Kidney epithelial cell (primary cell): ENCODE measurements at places on chromosomes 6 and 20.

- no peak for DNase-seq
These were observed 15.8 kb upstream of the THBS2 start for GRCh38 chr6:169269180-169270076.

GRCh38 chr6:26330859-26331217 lies 34.2 kb upstream of the BTN3A2 start:
- no peak for DNase-seq

DNA sequence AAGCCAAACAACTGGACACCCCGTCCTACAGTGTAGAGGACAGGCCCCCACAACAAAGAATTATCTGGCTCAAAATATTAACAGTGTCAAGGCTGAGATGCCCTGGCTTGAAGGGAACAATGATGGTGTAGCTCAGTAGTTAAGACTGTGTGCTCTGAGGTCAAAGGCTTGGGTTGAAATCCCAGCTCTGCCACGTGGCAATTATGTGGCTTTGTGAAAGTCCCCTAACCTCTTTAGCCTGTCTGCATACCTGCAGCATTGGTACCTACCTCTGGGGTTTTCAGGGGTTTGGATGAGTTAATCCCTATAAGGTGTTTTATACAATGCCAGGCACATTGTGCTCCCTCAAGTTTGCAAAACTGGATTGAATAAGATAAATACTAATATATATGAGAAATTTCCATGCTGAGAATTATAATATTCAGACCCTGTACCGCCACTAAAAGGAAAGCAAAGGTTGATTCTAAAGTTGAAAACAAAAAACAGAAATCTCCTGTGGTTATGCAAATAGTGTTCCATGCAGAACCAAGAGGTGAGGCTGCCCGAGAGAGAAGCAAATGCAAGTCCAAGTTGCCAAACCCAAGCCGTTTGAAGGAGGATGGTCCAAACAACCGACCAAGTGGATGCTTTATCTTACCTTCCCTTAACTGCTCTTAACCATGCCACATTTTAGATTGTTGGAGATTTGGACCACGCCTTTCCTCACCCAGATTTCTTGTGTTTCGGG lies 199.8 kb downstream of the NFATC2 start:
- no peak for DNase-seq

- DNase-seq, result no peak
These were observed 13.1 kb upstream of the BCAS1 start for GRCh38 chr20:54083459-54083858.

GRCh38 chr6:44659726-44660125 lies 272.2 kb downstream of the CDC5L start:
- DNase-seq, result no peak

DNA sequence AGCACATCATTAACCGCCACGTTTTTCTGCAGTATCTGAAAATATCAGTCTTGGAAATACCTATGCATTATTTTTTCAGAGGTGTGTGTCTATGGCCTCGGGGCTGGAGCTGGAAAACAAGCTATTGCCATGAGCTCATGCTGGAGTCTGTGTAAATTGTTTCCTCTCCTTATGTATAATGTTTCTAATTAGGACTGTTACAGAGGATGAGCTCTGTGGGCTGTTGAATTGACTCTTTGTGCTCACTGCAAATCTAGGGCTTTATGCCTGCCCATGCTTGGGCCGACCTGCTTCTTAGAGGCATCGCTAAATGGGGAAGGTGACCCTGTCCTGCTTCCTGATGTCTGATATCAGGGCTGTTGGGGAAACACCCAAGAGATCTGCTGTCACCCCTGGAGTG lies 80.8 kb upstream of the SLC22A16 start:
- DNase-seq, result no peak

DNA sequence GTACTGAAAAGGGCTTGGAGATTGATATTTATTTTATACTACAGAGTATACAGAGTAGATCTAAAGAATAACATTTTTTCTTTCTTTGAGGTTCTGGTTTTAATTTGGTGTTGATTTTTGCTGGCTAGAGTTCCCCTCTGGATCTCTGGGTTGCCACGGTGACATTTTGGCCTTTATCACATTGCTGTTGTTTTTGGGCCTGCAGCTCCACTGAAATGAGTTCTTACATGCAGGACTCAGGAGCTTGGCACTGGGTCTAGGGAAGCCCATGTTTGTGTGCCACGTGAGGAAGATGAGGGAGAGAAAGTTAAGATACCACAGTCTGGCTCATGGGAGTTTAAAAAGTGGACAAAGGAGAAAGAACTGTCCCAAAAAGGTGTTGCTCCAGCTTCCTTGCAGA lies 7.4 kb upstream of the TFAP2C start:
- DNase-seq, result no peak

DNA sequence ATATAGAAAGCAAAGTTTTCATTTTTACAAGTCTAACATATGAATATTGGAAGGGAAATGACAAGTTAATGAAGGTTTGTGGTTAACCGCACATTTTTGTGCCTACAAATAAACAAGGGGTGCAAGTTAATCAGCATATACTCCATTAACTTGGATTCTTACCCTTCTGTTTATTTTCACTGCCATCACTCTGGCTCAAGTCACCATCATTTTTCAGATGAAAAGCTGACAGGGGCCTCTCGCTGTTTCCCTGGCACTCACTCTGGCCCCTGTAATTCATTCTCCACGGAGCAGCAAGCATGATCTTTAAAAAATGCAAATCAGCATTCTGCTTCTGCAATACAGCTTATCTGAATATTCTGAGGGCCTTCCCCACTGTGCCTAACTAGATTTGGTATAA lies 29.8 kb downstream of the APCDD1L start:
- no peak for DNase-seq

GRCh38 chr6:69179681-69180080 lies 544.6 kb downstream of the ADGRB3 start:
- no peak for DNase-seq

GRCh38 chr6:136526196-136526930 lies 23.9 kb downstream of the MAP7 start:
- DNase-seq, result no peak
